Left forelimb (tissue), 1 donor: ENCODE measurements at places on chromosomes 1 and 21.

GRCh38 chr1:162736633-162737067, 53.9 kb upstream of the HSD17B7 start:
- no peak for DNase-seq

DNA sequence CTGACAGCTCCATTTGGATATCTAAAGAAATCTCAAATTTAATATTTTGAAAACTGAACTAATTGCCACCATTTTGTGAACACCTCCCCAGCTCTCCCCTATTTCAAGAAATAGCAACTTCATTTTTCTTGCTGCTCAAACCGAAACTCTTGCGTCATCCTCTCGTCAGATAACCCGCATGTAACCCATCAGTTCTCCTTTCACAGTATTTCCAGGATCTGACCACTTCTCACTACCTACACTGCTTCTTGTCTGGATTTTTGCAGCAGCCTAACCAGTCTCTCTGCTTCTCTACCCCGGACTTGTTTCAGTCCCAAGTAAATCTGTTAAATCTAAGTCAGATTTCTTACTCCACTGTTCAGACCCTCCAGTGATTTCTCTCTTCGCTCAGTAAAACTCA, 75.6 kb downstream of the MTR start:
- DNase-seq = no peak

DNA sequence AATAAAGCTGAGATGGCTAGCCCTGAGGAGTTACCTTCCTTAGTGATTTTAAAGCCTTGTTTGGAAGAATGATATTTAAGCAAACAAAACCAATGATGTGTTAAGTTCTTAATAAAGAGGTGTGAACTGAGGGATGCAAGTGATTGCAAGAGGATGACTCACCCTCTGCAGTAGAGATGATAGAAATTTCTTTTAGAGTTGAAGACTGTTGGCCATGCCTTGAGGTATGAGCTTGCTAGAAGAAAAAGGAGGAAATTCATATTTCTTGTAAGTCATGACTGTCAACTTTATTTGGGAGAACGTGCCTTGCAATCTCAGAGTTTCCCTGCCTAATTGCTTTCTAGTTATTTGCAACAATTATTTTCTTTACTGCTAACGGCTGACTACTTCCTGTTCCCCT, 94.7 kb downstream of the PLA2G4A start:
- DNase-seq = no peak

DNA sequence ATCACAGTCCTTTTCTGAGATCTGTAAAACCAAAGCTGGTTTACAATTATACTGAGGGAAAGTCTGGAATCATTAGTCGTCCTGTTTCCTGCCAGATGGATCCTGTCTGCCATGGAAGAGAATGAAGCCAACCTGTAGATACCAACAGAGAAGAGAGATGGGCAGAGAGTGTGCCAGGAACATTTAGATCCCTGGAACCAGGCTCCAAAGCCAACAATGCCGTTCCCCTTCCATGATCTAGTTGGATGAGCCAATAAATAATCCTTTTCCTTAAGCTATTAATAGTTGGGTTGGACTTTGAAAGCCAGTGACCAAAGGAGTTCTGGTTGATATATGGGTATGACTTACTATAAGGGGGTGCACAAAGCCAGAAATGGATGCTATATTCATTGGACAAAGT, 15.0 kb downstream of the CAPN8 start:
- DNase-seq = no peak

DNA sequence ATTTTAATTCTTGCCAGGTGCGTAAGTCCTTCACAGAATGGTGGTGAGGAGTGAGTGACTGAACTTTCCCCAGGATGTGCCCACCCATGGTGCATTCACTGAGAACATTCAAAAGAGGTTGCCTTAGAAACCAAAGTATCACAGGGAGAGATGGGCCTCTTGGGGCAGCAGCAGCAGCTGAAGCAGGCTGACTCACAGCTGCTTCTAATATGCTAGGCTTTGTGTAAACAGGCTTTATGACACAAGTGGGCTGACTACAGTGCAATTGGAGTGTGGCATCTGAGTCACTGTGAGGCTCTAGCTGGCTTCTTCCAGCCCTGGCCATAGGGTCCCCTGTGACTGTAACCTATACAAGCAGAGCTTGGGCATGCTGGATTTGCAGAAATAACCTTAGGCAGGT, 12.6 kb downstream of the PIGP start:
- DNase-seq = no peak

- DNase-seq = no peak
Measured at GRCh38 chr1:169025412-169025811, 81.1 kb upstream of the ATP1B1 start.

DNA sequence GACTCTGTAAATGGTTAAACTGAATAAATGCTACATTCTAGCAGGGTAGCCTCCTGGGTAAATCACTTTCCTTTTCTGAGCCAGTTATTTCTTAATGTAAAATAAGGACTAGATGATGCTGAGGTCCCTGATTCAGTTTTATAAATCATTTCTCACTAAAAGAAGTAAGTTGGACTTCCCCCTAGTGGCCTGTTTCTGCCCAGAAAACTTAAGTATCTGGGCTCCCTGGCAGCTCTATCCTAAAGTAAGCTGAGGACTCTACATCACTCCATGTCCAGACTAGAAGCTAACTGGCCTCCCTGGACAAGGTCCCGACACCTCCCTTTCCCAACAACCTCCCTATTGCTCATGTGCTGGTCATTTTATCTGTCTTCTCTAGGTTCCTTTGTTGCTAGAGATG, 3.0 kb downstream of the GPN2 start:
- no peak for DNase-seq

- no peak for DNase-seq
Measured at GRCh38 chr1:232797856-232798510, 7.2 kb upstream of the MAP10 start.

GRCh38 chr1:9861360-9861759, 37.6 kb upstream of the CLSTN1 start:
- no peak for DNase-seq

DNA sequence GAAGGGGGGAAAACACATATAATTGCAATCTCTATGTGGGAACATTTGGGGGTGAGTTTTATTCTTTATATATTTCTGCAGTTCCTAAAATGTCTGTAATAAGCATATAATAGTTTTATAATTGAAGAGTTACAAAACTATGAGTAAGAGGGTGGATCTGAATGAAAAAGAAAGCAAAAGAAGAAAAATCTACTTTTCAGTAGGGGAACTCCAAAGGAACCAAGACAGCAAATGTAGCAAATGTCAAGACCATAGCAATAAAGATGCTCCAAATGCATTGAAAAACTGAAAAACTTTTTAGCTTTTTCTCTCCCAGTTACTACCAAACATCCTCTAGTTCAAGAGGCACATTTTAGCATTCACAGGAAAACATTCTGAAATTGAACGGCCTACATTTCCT, 434.8 kb downstream of the LMO4 start:
- DNase-seq = no peak

GRCh38 chr1:234994436-234995295, 134.0 kb downstream of the TOMM20 start:
- peak; percentile 45 for DNase-seq

GRCh38 chr1:155141749-155142148, 1.4 kb upstream of the DPM3 start:
- no peak for DNase-seq

GRCh38 chr1:206633708-206634121, 1.6 kb upstream of the DYRK3 start:
- DNase-seq = no peak

DNA sequence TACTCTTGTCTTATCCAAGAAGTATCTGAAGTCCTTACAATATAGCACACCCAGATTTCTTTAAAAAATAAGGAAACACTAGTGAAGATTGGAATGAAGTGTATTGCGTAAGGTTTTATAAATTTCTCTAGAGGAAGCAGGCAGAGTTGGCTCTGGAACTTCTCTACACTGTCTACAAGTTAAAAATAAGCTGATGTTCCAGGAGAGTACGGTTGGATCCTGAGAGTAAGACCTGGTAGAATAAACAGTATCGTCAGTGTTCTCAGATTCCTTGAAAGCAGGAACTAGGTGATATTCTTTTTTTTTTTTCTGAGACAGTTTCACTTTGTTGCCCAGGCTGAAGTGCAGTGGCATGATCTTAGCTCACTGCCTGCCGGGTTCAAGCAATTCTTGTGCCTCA, 107.9 kb downstream of the USP25 start:
- no peak for DNase-seq

DNA sequence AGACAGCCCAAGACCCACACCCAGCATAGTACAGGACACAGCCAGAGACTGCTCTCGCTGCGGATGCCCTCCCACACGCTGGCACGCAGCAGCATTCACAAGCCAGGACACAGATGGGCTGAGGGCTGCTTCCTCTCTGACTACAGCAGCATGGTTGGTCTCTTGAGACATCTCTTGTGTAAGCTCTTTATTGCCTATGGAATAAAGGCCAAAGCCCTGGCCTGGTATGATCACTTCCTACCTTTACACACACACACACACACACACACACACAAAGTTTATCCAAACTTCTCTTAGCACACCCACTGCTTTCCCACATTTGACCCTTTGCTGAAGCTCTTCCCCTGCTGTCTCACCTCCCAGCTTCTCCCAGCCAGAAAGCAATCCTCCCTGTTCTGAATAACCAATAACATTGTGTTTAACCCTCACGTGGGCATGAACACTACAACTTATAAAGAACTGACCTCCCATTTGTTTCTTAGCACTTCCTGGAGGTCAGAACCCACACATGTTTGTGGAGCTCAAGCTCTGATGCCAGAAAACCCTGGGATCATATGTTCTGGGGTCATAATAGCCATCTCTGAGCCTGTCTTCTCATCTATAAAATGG, 1.2 kb upstream of the LUZP1 start:
- no peak for DNase-seq

GRCh38 chr1:228429698-228430097, 13.0 kb upstream of the TRIM17 start:
- DNase-seq = no peak

GRCh38 chr1:11473491-11474034, 5.4 kb upstream of the DISP3 start:
- no peak for DNase-seq

DNA sequence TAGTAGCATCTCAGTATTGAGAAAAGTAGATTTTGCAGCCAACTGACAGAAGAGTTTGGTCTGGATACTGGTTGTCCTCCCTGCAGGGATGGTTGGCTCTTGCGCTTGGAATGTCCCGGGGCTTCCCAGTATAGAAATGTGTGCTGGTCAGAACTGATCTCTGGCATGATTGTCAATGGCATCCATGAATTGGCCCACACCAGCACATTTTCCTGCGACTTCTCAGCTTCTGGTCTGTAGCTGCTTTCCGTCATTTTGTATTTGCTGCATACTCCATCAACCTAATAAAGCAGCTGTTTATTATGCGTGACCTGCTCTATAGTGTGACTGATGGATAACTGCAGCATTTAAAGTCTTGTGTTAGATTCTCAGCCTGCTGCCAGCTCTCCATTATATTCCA, 203.7 kb downstream of the S1PR1 start:
- no peak for DNase-seq

DNA sequence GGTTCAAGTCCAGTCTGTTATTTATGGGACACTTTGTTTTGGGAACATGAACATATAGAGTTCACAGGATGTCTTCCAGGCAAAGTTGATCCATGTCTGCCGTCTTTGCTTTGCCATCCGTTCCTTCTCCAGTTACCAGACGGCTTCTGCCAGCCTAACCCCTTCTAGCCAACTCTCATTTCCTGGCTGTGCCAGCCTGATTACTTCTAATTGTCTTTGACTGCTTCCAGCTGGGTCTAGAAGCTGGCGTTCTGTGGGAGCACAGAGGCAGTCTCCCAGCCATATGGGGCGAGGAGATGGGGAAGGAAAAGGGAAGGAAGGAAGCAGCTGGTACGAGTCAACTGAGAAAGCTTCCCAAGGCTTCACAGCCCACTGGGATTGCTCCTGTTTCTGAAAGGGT, 3.1 kb upstream of the HUNK start:
- DNase-seq = no peak

DNA sequence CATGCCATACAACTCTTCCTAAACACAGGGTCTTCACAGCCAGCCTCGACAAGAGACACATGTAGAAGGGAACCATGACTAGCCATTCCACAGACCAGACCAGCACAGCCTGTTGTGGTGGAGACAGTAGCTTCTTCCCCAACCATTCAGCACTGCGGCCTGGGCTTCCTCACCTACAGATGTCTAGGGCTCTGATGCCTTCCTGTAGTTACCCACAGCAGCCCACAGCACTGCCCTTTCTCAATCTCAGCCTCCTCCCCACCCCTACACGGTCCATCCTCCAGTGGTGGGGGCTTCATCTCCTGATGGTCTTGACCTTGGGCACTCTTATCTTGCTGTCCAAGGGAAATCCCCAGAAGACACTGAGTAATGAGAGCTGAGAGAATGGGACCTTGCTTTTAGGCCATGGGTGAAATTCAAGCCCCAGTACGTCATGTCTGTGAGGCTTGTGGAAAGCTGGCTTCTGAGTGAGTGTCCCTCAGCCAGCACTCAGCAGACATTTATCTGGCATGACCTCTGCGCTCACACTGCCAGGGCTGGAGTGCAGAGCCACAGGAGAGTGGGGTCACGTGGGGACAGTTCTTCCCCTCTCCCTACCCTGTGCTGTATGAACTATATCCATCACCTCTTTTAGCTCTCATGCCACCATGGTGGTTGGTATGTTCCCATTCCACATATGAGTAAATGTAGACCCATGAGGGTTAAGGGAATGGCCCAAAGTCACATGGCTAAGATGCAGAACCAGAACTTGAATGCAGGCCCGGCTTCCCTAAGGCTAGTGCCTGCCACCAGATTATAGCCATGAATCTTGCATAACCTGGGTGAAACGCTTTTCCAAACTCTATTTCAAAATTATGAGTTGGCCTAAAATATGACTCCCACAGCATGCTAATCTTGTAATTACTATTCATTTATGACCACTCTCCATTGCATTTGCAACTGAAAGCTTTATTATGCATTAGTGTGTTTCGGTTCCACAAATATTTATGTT, 104.7 kb downstream of the HIVEP3 start:
- DNase-seq = peak; percentile 26

DNA sequence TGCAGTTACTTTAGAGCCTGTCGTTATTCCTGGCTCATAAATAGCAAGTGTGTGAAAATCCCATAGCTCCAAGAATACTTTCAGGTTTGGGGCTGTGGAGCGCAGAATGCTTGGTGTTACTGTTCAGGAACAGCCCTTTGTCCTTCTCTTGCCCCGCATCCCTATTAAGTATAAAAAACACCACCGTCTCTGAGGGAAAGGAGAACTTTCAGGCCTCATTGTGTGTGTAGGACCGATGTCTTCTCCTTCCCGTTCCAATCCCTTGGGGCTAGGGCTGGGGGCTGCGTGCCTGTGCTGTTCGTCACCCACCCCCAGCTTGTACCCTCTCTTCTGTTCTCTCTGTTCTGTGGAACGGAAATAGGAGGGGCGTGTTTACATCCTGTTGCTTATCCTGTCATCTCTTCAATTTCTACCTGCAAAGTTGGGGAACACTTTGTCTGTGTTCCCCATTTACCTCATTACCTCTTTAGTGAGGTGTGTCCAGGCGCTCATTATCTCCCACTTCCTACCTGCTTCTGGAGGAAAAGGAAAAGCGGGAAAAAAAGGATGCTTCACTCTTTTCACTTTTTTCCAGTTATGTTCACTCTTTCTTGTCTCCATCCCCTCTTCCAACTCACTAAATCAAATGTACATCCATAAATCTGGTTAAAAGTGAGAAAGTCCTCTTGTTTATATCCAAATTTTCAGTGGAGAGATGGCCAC, 788 bp upstream of the TXNIP start:
- DNase-seq = no peak

GRCh38 chr1:55284856-55285255, 69.7 kb upstream of the USP24 start:
- DNase-seq = no peak
